ENCODE measurements at places on chromosomes 1 and 21.

GRCh38 chr21:41739936-41740335 is 26.9 kb downstream of the RIPK4 start:
- DNase-seq, result no peak

DNA sequence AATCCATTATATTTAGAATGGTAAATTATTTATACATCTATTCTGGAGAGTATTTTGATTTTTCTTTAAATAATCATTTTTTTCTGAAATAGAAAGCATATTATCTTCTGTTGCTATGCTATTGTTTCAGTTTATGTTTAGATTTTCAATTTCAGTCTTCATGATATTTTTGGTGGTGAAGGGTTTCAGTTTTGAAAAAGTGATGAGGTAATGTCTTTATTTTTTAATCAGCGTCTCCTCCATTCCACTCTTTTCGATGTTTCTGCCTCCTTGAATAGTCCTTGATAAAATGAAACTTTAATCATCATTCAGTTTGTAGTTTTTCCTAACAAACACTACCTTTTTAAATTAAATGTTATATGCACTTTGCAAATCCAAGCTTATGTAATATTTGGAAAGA is 428.6 kb downstream of the PTPRC start:
- no peak for DNase-seq

DNA sequence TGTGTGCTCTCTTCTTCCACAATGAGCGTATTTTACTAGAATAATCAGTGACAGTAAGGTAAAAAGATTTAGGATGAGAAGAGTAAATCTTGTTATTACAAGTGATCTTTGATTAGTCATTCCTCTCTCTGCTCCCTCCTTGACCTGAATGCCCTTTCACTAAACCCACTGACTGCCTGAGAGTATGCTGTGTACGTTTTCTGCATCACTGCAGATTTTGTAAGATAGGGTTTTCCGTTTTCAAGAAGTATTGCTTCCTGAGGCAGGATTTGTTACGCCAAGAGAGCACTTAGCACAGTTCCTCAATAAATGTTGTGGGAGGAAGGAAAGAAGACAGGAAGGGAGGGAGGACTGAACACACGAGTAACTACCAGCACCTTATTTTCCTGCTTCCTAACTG is 7.7 kb upstream of the LAMB3 start:
- DNase-seq, result no peak

- DNase-seq, result no peak
These were observed 135.0 kb downstream of the PTPN14 start for GRCh38 chr1:214416417-214416816.

GRCh38 chr1:13617773-13618172 is 34.1 kb downstream of the PDPN start:
- DNase-seq, result no peak

- DNase-seq, result no peak
These were observed 555.9 kb downstream of the USP25 start for GRCh38 chr21:16285605-16286126.
